Bladder microvascular endothelial cell (primary cell): ENCODE measurements at places on chromosomes 5 and 9. TPM values are rescaled to one million over a fixed set of nuclear protein-coding genes. Genes with fewer than 3 reads are reported as not detected.

ADAMTSL2 gene
- under 0.01 TPM in 2 replicates for total RNA-seq

SMC5 gene
- total RNA-seq: 13.4 and 37.5 TPM in 2 replicates

FOXD1 gene
- 0.06 and 0.16 TPM in 2 replicates for total RNA-seq

EPB41L4B gene
- 0.16 and 0.57 TPM in 2 replicates for total RNA-seq

XPA gene
- 7.8 and 12.1 TPM in 2 replicates for total RNA-seq

TEK gene
- 45.0 and 141 TPM in 2 replicates for total RNA-seq

LEAP2 gene
- under 0.01 and 0.38 TPM in 2 replicates for total RNA-seq

DMRTA1 gene
- under 0.01 and 0.25 TPM in 2 replicates for total RNA-seq

HSD17B3 gene
- 0.13 TPM in 1 of 2 replicates, not detected in the other for total RNA-seq

ARPC5L gene
- 21.0 and 29.8 TPM in 2 replicates for total RNA-seq

ARHGEF28 gene
- total RNA-seq: 95.7 and 243 TPM in 2 replicates

TNC gene
- total RNA-seq: 1.6 and 29.5 TPM in 2 replicates

TBC1D2 gene
- 2.4 and 4.0 TPM in 2 replicates for total RNA-seq

DCAF10 gene
- total RNA-seq: 11.3 and 39.0 TPM in 2 replicates

NPR3 gene
- 0.13 and 1.3 TPM in 2 replicates for total RNA-seq
